ENCODE measurements at places on chromosomes 3 and 15.

GRCh38 chr3:38543586-38543985, 47.4 kb downstream of the EXOG start:
- no peak for DNase-seq

DNA sequence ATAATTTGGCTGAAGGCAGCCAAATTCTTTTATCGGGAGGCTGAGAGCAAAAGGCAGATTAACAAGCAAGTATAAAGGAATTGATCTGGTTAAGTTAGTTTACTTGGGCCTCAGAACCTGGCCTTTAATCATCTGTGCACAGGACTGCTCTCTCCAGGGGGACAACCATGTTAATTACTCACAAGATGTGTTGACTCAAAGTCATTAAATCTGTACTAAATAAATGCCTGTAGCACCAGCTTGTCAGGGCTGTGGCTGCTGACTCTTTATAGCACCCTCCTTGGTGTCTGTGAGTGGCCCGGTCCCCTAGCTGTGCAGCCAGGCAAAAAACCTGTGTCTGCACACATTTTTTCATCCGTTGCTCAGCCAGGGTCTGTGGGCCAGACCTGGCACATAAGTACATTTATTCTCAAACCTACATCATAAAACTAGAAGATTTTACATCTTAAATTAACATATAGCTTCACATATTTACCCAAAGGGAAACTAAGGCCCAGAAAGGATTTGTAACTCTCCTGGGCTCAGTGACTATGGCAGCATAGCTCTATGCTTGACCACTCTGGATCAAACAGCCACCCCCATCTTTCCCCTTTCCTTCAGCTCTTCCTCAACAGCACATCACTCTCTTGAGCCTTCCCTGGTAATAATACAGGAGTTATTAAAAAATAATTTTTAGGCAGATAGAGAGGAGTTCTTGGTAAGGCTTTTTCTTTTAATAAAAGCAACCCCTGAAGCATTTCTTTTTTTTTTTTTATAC, 51.4 kb downstream of the NCEH1 start:
- DNase-seq, result no peak

DNA sequence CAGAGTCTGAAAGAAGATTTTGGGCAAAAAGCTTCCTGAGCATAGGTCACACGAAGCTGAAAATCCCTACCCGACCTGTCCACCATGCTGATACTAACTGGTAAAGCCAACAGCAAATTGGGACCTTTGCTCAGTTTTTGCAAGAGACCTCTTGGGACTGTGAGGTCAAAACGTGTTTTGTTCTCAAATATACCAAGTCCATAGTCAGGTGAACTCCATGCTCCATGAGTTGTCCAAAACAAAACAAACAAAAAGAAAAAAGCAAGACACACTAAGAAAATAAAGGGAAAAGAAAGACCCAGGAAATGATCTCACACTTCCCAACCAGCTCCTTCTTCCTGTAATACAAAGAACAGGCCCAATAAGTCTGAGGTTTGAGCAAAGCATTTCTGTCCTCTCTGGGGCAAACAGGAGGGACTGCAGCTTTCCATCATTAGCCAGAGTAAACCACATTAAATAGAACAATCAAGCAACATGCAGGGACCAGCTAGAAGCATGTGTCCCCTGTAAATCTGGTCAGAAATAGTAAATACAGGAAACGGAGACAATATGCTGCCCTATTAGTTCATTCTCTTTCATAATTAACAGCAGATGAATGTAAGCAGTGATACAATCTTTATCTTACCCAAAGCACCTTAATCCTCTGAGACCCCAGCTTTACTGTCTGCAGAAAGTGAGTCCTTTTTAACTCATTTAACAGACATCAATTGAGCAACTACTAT, 125.0 kb upstream of the LIPC start:
- no peak for DNase-seq

GRCh38 chr3:88189361-88189810, 39.6 kb downstream of the C3orf38 start:
- DNase-seq, result no peak

DNA sequence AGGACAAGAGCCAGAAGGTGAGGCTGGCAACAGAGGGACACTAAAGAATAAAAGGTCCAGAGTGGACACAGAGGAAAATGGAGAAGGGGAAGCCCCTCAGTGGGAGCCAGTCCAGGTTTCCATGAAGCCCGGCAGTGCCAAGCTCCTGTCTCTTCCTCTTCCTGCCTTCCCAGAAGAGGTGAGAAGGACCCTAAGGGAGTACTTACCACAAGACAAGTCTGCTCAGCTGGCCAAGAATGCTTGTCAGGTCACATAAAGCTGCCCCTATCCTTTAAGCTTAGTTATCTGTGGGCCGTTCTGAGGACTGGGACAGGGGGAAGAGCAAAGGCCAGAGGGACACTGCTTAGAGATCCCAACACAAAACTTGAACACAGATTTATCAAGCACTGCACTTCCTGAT, 100.2 kb downstream of the RYK start:
- DNase-seq, result no peak

DNA sequence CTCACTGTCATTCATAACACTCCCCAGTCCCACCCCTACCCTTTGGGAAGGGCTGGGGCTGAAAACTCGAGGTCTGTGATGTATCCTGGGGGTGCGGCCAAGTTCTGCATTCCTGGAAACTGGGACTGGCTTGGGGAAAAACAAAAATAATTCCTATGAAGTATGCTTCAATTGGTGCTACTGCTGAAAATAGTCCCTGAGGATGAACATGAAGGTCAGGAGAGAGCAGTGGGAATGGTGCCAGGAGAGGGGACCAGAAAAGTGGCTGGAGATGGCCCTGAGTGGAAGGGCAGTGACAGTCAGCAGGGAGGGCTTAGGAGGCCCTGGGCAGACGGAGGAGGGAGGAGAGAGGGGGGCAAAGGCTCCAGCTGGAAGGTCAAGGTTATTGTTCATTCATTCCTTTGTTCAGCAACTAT, 4.8 kb upstream of the ISLR start:
- DNase-seq, result no peak

DNA sequence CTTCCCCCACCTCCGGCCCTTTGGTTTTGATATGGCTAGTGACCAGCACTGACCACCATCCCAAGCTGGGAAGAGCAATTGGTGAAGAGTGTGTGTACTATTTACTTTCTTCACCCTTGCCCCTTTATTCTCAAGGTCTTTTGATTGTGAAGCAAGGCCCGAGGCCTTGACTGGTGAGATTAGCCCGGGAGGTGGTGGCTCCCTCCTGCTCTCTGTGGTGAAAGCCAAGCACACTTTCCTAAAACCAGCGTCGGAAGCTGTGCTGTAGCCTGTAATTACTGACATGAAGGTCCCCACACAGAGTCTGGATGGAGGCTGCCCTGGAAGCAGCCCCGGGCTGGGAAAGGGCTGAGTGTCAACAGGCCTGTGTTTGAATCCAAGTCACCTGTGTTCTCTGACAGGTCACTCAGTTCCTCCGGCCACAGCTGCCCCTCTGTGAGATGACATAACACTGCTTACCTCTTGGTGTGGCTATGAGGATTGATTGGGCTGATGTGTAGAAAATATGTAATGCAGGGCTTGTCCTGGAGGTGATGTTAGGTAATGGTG, 60.5 kb upstream of the PRR23C start:
- DNase-seq, result no peak

- DNase-seq, result no peak
These were observed 116.0 kb downstream of the SEC22A start for GRCh38 chr3:123317716-123318115.

Data from CD4-positive, alpha-beta T cell (primary cell).